NCI-H345 (cell line): ENCODE measurements at places on chromosomes 7 and 10.
A peak's percentile ranks its signal among the peaks of the same experiment; 100 is the strongest.

- no peak for DNase-seq
These were observed 18.4 kb downstream of the CYP2C19 start for GRCh38 chr10:94780844-94781243.

- DNase-seq, result no peak
These were observed 25.5 kb downstream of the VSIR start for GRCh38 chr10:71747551-71748523.

GRCh38 chr7:130095812-130096211, 25.5 kb downstream of the KLHDC10 start:
- DNase-seq, result no peak

DNA sequence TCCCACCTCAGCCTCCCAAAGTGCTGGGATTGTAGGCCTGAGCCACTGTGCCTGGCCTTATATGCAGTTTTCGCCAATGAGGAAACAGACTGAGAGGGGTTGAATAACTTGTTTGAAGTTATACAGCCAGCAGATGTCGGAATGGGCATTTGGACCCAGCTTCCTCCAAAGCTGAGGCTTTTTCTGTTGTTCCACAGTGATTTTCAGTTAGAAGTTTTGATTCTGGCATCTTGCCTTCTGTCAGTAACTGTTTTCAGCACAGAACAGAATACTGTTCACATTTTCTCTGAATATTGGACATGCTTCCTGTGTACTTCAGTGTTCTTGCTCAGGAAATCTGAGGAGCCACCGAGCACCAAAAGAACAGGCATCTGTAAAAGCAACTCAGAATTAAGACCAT, 287.2 kb downstream of the CAMK1D start:
- DNase-seq, result no peak

- no peak for DNase-seq
These were observed 26.3 kb upstream of the COMTD1 start for GRCh38 chr10:75261813-75262705.

DNA sequence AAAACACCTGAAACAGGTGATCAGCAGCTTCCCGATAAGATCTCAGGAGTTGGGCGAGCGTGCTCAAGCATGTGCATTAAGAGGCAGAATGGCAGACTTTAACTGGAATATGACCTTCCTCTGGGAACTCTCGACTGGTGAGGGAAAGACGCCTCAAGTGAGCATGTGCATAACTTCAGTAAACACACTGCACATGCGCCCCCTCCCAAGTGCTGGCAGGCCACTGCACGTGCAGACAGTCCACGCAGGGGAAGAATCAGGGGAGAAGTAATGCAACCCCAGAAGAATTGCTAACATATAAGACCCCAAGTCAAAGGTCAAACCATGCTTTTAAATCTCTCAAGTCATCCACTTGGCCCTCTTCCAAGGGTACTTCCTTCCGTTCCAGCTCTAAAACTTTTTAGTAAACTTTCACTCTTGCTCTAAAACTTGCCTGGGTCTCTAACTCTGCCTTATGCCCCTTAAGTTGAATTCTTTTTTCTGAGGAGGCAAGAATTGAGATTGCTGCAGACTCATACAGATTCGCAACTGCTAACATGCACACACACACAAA, 541.0 kb downstream of the TNS3 start:
- no peak for DNase-seq

DNA sequence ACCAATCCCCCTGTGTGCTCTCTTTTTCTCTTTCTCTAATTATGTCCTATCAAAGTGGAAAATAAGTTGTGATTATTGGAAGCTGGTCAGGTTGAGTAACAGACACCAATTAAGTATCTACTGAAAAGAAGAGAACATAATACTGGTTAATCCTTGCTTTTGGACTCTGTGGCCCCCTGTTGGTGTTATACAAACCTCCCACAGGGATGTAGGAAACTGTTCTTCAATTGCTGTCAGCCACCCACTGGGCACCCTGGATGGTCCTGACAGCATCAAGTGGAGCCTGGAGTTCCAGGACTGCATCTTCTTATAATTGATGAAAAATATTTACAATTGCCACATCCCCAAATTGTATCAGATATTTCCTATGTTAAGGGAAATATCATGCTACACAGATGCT, 939.7 kb downstream of the KCNMA1 start:
- DNase-seq, result no peak

DNA sequence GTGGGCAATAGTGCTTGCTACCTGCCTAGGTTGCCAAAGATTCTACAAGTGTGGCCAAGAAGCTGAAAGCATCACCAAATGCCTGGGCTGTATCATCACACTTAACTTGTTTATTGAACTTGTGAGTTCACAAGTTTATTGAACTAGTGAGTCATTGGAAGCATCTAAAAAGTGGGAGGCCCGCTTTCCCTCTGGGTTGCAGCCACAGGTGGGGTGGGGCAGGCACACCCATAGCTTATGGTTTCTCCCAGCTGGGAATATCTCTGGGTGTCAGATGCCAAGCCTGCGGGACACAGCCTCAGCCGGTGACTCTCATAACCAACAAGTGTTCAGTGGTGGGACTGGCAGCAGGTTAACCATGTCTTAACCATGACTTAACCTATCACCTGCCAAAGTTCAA, 145.9 kb upstream of the FAM13C start:
- DNase-seq, result no peak

GRCh38 chr7:134422008-134422407, 36.9 kb downstream of the AKR1B1 start:
- no peak for DNase-seq

GRCh38 chr7:29292886-29293658, 98.5 kb downstream of the CHN2 start:
- DNase-seq, result peak; percentile 21

- DNase-seq, result peak; percentile 74
These were observed 18.5 kb upstream of the FAM133B start for GRCh38 chr7:92608380-92609322.

GRCh38 chr7:149456506-149457421, 4.1 kb downstream of the ZNF777 start:
- no peak for DNase-seq

DNA sequence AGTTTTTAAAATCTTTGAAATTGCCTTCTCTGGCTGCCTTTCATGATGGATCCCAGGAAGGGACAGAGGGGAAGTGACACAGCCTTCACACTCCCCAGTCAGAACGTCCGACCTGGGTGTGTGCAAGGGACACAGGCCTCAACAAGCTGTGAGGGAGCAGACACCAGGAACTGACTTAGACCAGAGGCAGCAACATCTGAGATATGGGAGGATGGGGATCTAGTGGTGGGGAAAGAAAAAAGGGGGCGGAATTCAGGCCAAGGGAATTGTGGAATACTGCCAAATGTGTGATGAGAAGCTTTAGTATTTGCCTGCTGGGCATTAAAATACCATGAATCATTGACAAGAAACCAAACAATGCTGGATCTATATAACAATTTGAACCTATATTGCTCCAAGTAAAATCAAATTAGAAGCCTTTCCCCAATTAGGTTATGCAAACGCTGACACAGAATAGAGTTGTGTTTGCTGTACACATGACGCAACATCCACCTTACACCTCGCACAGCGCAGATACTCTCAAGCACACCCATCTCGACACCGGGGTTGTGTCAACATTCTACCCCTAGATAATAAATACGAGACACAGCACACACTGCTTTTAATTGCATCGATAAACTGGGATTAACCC, 17.2 kb upstream of the MNX1 start:
- no peak for DNase-seq

DNA sequence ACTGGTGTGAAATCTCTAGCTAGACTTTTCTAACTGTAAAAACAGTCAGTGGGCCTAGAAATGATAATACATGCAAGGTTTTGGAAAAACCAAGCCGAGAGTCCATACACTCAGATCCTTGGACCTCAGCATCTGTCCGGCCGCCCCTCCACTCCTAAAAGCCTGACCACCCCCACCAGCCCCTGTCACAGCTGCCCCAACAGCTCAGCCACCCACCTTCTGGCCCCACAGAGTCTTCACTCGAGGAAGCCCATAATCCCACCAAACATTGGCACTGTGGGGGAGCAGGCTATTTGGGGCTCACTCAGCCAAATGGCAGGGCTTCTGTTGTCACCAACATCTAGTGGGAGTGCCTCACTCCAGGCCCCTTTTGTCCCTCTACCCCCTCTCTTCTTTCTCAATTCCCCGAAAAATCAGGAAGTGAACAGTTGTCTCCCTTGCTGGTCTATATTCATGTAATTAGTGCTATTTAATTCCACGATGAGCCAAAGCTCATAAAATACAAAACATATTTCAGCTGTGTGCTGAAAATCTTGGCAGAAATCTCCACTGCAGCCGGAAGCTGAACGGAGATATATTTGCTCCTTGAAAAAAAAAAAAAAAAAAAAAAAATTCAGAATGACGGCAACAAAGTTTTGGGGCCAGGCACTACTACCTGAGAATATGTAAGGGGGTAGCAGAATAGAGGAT, 55.5 kb downstream of the PLXNA4 start:
- DNase-seq, result no peak

DNA sequence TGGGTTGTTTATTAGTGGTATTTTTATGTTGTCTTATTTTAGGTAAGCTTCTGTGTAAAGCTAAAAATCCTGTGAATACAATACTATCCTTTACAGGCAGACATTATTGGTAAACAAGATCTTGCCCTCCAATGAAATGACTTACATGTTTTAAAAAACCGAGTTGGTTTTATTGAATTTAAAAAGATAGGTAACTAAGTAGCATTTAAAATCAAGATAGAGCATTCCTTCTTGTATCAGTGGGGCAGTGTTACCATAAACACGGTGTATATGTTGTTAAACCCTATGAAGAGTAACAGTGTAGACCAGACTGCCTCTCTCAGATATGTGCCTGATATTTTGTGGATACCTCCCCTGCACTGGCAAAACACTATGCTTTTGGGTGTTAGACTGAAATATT, 81.0 kb downstream of the SNX10 start:
- no peak for DNase-seq

DNA sequence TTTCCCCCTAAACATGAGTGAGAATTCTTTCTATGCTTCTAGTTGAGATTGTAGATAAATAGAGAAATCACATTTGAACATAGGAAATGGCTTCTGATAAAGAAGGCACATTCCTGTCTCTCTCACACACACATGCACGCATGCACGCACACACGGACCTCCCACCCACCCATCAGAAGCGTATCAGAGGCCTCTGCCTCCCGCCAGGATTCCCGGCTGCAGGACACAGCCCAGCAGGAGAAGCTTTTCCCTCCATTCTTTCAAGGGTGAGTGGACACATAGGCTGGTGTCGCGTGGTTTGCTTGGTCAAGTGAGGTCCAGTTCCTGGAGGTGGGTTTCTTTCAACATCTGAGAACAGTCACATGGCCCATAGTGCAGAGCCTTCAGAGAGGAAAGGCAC, 34.2 kb downstream of the KLF6 start:
- no peak for DNase-seq

- DNase-seq, result peak; percentile 59
These were observed 61.6 kb downstream of the LHPP start for GRCh38 chr10:124522933-124523871.

- DNase-seq, result no peak
These were observed 44.1 kb upstream of the CDK6 start for GRCh38 chr7:92880212-92881090.

GRCh38 chr7:28903730-28904577, 54.2 kb downstream of the TRIL start:
- DNase-seq, result no peak

- DNase-seq, result no peak
These were observed 127.8 kb downstream of the TMEM26 start for GRCh38 chr10:61325223-61325960.

DNA sequence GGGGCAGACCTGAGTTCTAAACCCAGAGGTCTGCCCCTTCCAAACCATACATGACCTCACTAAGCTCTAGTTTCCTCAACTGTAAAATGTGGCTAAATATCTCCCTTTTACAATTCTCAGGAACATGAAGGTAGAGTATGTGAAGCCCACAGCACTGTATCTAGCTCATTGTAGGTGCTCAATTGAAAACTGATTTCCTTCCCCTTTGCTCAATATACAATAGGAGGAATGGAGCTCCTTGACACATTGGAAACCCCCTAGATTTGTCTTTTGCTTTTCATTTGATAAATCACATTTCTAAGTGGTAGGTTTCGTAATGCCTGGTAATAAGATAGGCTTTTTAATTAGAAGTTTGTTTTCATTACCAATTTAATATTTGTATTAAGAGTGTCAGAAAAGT, 153.3 kb downstream of the ARID5B start:
- no peak for DNase-seq

- DNase-seq, result peak; percentile 83
These were observed 8.7 kb upstream of the ASB4 start for GRCh38 chr7:95476904-95477594.

DNA sequence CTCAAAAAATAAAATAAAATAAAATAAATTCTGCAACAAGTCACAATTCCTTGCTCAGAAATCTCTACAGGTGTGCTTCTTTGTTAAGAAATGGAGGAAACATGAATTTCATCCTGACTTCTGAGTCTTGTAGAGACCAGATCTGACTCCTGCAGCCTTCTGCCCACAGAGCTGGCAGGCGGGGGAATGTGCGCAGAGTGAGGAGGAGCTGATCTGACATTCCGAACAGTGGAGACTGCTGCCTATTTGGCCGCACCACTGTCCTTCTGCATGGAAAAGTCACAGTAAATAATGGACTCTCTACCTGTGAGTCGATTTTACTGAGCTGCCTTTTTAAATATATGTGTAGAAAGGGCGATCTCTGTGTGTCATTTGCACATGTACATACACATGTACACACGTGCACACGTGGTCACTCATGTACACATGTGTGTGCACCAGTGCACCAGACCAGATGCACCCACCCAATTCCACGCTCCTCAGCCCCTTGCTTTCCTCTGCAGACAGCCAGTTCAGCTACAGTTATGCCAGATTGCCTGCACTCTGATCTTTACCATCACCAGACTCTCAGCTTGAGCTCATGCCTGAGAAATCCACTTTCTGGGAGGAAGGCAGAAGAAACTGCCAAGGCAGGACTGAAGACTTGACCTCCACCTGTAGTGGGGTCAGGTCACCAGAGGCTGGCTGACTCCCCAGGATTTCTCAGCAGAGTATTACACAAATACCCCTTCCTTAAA, 54.9 kb downstream of the IKZF1 start:
- no peak for DNase-seq

GRCh38 chr7:42730586-42730985, 181.3 kb downstream of the C7orf25 start:
- no peak for DNase-seq

GRCh38 chr10:19638182-19638895, 177.9 kb upstream of the PLXDC2 start:
- DNase-seq, result no peak

DNA sequence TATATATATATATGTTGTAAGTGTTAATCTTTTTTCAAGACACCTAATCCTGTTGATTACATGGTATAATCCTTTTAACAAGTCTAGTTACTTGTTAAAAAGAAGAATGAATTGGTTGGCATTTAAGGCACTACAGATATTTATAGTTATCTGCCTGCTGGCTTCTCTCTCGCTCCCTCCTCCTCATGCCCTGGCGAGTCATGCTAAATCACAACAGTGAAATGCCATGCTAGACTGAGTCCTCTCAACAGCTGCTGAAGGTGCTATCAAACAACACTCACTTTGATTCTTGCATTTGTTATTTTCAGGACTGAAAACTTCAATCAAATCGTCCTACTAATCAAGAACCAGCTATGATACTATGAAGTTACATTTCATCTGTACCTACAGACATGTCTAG, 15.4 kb downstream of the NRAP start:
- no peak for DNase-seq
